ENCODE measurements at places on chromosomes 2 and 18.

GRCh38 chr2:120203251-120204021, 19.8 kb downstream of the TMEM185B start:
- DNase-seq = no peak

- no peak for DNase-seq
These were observed 108.2 kb upstream of the CTDP1 start for GRCh38 chr18:79571211-79572092.

DNA sequence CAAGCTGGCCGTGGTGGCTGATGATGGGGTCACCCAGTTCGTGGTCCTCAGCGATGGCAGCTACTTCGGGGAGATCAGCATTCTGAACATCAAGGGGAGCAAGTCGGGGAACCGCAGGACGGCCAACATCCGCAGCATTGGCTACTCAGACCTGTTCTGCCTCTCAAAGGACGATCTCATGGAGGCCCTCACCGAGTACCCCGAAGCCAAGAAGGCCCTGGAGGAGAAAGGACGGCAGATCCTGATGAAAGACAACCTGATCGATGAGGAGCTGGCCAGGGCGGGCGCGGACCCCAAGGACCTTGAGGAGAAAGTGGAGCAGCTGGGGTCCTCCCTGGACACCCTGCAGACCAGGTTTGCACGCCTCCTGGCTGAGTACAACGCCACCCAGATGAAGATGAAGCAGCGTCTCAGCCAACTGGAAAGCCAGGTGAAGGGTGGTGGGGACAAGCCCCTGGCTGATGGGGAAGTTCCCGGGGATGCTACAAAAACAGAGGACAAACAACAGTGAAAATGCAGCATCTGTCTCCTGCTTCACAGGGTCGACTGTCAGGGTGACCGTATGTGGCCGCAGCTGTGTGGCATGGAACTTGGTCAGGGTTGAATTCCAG, 47.8 kb upstream of the INPP4A start:
- no peak for DNase-seq

GRCh38 chr2:186695081-186695756, 1.4 kb downstream of the FAM171B start:
- DNase-seq = no peak

- DNase-seq = no peak
These were observed 111.1 kb upstream of the SPOPL start for GRCh38 chr2:138390316-138390945.

- DNase-seq = no peak
These were observed 20.9 kb downstream of the SLC8A1 start for GRCh38 chr2:40430776-40431599.

GRCh38 chr18:24011123-24011917, 3.2 kb upstream of the TTC39C start:
- no peak for DNase-seq

- DNase-seq = peak; percentile 75
These were observed 175.7 kb downstream of the SOCS6 start for GRCh38 chr18:70464343-70465114.

GRCh38 chr2:135149251-135149650, 97.2 kb downstream of the RAB3GAP1 start:
- DNase-seq = no peak

DNA sequence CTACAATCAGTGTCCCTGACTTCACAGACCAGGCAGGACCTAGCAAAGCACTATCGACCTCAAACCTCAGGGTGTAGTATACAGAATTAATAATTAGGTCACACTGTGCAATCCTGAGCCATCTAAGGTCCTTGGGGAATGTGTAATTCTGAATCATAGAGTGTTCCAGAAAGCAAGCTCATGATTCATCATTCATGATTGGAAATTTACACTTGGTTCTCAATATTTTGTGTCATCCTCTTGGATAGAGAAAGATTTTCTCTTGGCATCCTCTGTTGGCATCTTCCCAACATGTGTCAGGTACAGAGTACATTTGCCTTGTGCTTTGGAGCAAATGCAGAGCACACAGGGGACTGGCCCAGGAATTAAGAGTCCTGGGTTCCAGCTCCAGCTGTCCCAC, 245.0 kb upstream of the NT5C1B start:
- no peak for DNase-seq

Data from LoVo (cell line).